ENCODE measurements at places on chromosomes 3 and 15. TPM values are rescaled to one million over a fixed set of nuclear protein-coding genes. Genes with fewer than 3 reads are reported as not detected.
A peak's percentile ranks its signal among the peaks of the same experiment; 100 is the strongest.

DNA sequence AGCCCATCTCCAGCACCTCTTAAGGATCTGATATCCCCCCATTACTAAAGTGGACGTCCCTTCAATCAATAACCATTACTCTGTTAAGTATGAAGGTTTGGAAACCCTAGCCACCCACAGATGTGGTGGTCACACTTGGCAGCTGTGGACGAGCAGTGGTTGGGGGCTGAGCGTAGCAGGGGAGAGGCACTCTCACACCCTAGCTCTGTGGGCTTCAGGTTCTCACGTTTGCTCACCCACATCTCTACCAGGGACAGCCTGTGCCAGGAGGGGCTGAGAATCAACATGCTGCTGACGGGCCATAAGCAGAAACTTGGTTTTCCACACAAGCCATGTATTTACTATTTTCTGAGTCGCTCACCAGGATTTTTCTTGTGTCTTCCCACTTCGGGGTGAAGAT lies 287.2 kb downstream of the ADAMTS17 start:
- DNase-seq, result no peak

GRCh38 chr3:124607163-124607562 lies 123.1 kb upstream of the UMPS start:
- peak; percentile 48 for DNase-seq

- DNase-seq, result peak; percentile 69
These were observed 120.1 kb downstream of the ANP32A start for GRCh38 chr15:68700455-68701123.

- DNase-seq, result peak; percentile 50
These were observed 393.7 kb downstream of the LSAMP start for GRCh38 chr3:116051586-116051985.

- peak; percentile 89 for DNase-seq
These were observed 168.6 kb downstream of the SHQ1 start for GRCh38 chr3:72679540-72680198.

- peak; percentile 64 for DNase-seq
These were observed 10.2 kb upstream of the KCNMB3 start for GRCh38 chr3:179260949-179261765.

- DNase-seq, result peak; percentile 30
These were observed 7.5 kb downstream of the GNB5 start for GRCh38 chr15:52183562-52184173.

GRCh38 chr3:57654267-57654666 lies 38.6 kb downstream of the DENND6A start:
- no peak for DNase-seq

Gene MUSTN1
- not detected for total RNA-seq

Gene ZNF501
- 1.3 TPM for total RNA-seq

DNA sequence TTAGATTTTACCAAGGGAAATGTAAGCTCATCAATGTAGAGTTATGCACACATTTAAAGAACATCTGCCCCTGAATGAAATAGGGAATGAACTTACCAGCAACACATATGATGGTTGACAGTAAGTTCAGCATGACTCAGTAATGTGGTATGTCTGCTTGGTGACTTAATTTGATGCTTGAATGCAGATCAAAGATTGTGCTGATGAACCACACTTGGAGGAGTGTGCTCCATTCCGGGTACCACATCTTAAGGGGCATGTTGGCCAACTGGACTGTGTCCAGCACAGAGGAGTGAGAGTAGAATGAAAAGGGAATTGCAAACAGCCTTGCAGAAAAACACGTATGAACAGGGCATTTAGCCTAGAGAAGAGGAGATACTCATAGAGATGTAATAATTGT lies 171.0 kb upstream of the RARB start:
- no peak for DNase-seq

- DNase-seq, result no peak
These were observed 97.9 kb downstream of the RORA start for GRCh38 chr15:61130950-61131942.

DNA sequence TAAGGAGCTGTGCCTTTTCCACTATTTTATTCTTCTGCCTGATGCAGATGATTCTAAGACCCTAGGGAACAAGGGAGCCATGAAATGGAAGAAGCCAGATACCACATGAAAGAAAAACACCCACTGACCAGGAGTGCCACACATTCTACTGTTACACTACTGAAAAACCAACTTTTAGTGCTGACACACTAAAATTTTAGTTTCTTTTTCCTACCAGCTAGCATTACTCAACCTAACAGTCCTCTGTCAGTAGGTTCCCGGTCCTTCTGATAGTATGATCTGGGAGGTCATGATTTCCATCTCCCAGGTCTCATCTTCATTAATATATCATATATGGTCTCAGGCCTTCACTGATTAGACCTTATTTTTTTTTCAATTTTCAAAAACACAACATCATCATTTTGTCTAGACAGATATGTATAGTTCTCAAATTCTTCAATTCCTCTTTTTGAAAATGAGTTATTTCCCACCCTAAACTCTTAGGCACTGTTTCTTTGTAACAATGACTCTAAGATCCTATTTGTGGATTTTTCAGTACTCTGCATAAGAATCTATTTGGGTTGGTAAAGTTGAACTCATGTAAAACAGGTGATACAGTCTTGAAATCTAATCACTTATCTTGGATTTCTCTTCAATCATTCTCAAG lies 321.8 kb downstream of the CTNNB1 start:
- DNase-seq, result no peak

GRCh38 chr15:81747482-81747881 lies 298.3 kb downstream of the MEX3B start:
- DNase-seq, result no peak

Gene HDAC11
- 11.3 TPM for total RNA-seq

Gene THBS1
- 2,731 TPM for total RNA-seq

Gene OSBPL10
- 48.2 TPM for total RNA-seq

DNA sequence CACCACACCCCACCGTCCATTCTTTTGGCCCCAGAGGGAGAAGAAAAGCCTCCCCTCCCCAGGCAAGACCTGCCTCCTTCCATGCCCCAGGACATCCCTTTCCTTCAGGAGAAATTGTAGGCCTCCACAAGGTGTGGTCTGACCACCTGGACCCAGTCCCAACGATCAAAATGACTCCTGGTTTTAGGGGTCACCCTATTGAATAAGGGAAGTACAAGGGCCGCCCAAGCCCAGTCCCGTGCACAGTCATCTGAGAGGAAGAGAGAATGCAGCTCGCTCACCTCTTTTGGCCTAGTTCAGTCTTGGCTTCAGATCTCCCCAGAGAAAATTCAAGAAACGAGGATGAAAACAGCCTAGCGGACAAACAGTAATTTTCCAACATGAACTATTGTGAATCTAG lies 249.1 kb downstream of the UACA start:
- no peak for DNase-seq

Gene SLC22A13
- total RNA-seq, result 0.29 TPM

Gene CDCP1
- total RNA-seq, result 23.0 TPM

DNA sequence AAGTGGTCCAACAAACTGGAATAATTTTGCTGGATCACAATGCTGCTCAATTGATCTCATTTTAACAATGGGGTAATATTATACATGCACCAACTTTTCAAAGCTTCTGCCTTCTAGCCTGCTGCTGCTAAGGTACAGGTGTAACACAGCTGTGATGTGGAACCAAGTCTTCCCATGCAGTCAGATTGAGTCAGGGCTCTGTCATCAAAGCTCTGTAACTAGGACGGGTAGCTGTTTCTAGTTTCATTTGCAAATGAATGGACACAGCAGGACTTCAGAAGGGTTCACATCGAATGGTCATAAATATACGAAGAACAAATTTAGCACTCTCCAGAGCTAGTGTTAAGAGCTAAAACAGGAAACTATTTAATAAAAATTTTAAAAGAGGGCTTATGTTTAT lies 189.2 kb downstream of the USP13 start:
- DNase-seq, result no peak
